ENCODE measurements at places on chromosomes 4 and X. TPM values are rescaled to one million over a fixed set of nuclear protein-coding genes. Genes with fewer than 3 reads are reported as not detected.
A peak's percentile ranks its signal among the peaks of the same experiment; 100 is the strongest.

- no peak for DNase-seq
These were observed 27.6 kb downstream of the ELOVL6 start for GRCh38 chr4:110170861-110171260.

The COX7B2 gene
- total RNA-seq = not detected

DNA sequence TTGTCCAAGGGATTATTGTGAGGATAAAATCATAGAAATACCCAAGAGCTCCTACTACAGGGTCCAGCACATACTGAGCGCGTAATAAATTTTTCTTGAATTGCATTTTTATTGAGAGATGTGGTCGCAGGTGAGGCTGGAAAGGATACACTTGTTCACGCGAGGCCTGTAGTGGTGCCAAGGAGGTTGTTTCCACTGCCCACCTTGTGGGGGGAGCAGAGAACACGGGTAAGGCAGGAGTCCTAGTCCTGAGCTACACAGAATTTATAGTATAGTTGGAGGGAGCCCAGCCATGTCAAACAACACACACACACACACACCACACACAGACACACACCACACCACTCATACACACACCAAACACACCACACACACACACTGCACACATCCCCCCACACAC, 31.8 kb upstream of the CYP4V2 start:
- DNase-seq = no peak

GRCh38 chr4:133014473-133015135, 134.5 kb upstream of the PCDH10 start:
- DNase-seq = no peak

DNA sequence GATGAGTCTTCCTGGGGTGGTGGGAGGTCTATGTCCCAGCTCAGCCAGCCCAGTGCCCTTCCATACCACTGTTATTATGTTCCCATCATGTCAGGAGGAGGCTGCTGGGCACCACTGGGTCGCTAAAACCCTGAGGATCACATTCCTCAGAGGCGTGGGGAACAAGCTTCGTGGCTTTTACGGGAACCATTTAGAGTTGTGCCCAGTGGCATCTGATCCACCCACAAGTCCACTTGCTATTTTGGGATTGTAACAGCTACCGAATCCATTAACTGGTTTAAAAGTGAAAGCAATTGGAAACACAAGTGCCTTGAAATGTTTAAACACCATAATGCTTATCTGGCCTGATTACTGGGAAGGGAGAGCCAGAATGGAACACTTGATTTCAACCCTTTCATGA, 13.1 kb upstream of the CCKAR start:
- no peak for DNase-seq

The PRDM8 gene
- total RNA-seq = 15.0 TPM

- DNase-seq = no peak
These were observed 13.6 kb downstream of the HMX1 start for GRCh38 chr4:8857766-8858700.

DNA sequence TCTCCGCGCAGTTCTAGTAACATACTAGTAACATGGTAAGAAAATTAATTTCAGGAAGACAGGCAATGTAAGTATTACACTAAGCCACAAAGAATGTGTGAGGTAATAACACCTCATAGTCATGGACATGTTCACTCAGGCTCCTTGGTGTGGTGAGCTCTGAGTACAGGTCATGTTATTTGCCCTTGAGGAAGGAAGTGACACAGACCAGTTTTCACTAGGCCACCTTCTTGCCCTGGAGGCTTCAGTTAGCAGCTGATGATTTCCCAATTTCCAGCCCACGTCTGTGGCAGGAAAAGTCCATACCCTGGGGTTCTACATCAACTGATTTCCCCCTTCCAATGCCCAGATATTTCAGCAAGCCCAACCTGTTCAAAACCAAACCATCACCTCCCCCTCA, 6.7 kb downstream of the APOO start:
- DNase-seq = peak; percentile 90

GRCh38 chr4:119172223-119172622, 36.6 kb downstream of the MYOZ2 start:
- peak; percentile 24 for DNase-seq

DNA sequence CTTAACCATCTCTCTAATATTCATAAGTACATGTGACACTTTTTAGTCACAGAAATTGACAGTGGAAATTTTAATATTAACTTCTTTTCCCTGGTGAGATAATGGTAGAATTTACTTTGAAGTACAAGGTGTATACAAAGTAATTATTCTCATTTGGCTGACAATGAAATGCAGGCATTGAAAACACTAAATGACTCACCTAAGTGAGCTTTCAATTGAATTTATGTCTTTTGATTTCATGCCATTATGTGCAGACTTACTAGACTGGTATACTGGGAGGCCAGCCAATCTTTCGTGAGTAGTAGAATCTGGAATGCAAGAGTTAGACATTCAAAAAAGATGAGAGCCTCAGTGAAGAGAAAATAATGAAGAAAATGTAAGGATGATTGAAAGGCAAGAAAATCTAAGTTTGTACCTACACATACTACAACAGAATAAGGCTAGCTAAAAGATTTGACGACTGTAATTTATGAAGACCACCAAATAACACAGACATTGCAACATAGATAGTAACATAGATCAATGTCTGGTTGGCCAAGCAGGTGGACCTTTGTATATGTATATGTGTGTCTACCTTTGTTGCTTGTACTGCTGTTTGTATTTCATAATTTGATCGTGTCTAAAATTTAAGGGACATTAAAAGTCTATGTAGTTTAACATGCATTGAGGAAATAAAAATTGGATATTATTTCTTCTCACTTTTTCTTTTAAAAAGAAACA, 459.7 kb downstream of the IL15 start:
- peak; percentile 89 for DNase-seq

- DNase-seq = no peak
These were observed 4.3 kb upstream of the TLR6 start for GRCh38 chr4:38860788-38861424.

GRCh38 chrX:9182041-9182440, 148.1 kb upstream of the FAM9B start:
- peak; percentile 77 for DNase-seq

- no peak for DNase-seq
These were observed 358.2 kb upstream of the GATB start for GRCh38 chr4:152118819-152119553.

- DNase-seq = peak; percentile 10
These were observed 711.2 kb downstream of the ADGRL3 start for GRCh38 chr4:61911313-61911756.

DNA sequence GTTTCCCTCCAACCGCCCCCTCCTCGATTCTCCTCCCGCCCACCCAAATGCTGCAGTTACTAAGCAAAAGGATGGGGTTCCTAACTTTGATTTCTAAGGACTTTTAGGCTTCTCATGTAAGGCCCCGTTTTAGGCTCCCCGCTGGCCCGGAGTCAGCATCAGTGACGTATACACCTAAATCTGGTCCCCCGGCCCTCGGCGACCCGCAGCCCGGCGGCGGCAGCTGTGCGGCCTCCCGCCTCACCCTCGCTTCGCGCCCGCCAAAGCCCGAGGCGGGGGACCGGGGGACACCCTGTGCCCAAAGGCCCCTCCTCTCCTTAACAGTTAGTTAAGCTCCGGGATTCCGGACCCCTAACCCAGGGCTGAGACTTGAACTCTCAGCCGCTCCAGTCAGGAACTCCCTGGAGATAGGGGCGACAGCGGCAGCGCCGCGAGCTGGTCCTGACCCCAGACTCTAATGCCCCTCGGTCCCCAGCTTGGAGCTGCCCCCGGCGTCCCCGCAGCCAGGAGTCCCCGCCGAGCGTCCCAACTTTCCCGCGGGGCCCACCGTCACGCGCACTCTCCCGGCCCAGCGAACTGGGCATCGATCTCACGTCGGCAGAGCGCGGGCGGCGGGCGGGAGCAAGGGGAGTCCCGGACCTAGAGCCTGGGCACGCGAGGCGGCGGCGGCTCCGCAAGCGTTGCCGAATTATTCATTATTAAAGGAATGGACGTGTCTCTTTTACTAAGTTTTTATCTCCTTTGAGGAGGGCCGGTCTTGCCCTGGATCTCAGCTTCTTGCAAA, 1.5 kb upstream of the NR3C2 start:
- no peak for DNase-seq

The ANK2 gene
- total RNA-seq = 11.6 TPM

GRCh38 chr4:155809835-155810234, 51.0 kb downstream of the GUCY1B1 start:
- peak; percentile 81 for DNase-seq

GRCh38 chrX:10923466-10923865, 187.7 kb upstream of the HCCS start:
- no peak for DNase-seq

DNA sequence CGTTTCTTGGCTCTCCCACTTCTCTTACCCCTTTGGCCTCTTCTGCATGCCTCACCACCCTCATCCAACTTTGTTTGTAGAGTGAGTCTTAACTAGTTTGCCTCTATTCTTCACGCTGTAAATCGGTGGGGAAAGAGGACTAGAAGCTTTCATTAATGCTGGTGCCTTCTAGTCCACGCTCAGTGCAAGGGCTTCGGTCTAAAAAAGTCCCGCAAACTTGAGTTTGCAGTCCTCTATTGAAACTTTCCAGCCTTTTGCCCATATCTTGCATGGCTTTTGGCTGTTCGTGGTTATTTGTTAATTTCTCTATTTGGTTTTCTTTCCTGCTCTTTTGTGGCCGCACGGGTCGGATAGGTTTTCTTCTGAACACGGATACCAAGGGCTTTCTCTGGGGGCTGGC, 868 bp downstream of the DACH2 start:
- no peak for DNase-seq

DNA sequence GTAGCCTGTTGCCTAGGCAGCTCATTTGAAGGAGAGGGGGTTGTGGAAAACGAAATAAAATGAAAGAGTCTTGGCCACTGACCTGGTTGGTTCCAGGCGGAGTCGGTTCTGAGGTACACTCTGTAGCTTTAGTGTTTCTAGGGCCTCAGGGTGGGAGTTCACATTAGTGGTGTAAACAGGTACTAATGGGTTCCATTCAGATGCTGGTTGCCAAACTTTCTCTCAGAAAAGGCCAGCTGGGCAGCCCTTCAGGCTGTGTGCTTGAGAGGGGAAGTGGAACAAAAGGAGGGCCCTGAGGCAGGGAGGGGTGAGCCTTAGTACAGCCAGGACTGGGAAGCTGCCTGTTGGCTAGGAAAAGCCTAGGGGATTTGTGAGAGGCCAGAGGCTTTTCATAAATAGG, 24.8 kb downstream of the NHSL2 start:
- no peak for DNase-seq
